ENCODE measurements at places on chromosomes 3 and 15.

- no peaks in the 10 kb centered on the region for H3K4me1 ChIP-seq
- no peak overlapping the region for H3K4me3 ChIP-seq
- no peak overlapping the region for H3K27ac ChIP-seq
- no peaks in the 10 kb centered on the region for H3K36me3 ChIP-seq
These were observed 573.0 kb downstream of the MECOM start for GRCh38 chr3:169090559-169090958.

GRCh38 chr15:90497376-90497775 is 32.3 kb upstream of the CRTC3 start:
- no peak overlapping the region for H3K4me3 ChIP-seq
- H3K27ac ChIP-seq, result no peak overlapping the region
- no peaks in the 10 kb centered on the region for H3K4me1 ChIP-seq

- DNase-seq, result no peak
- no peaks in the 10 kb centered on the region for H3K4me1 ChIP-seq
- no peaks in the 10 kb centered on the region for H3K27me3 ChIP-seq
- no peaks in the 10 kb centered on the region for H3K36me3 ChIP-seq
- no peak overlapping the region for H3K27ac ChIP-seq
These were observed 8.6 kb downstream of the GPX1 start for GRCh38 chr3:49349348-49350114.

DNA sequence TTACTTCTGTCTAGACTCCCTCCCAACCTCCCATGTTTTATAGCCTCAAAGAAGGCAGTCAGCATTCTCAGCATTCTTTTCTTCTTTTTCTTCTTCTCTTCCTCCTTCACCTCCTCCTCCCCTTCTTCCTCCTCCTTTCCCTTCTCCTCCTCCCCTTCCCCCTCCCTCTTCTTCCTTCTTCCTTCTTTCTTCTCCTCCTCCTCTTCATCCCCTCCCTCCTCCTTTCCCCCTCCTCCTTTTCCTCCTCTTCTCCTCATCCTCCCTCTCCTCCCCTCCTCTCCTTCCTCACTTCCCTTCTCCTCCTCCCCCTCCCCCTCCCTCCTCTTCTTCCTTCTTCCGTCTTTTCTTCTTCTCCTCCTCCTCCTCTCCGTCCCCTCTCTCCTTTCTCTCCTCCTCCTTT is 3.6 kb upstream of the LPCAT4 start:
- peaks cover 11% of the 10 kb centered on the region for H3K4me1 ChIP-seq
- no peak for DNase-seq
- H3K27ac ChIP-seq, result no peak overlapping the region
- no peaks in the 10 kb centered on the region for H3K36me3 ChIP-seq
- H3K27me3 ChIP-seq, result no peaks in the 10 kb centered on the region
- H3K4me3 ChIP-seq, result no peak overlapping the region

- H3K4me1 ChIP-seq, result peaks cover 36% of the 10 kb centered on the region
- H3K27ac ChIP-seq, result peak overlapping the region; percentile 73
- H3K4me3 ChIP-seq, result no peak overlapping the region
These were observed 954 bp upstream of the MAPKBP1 start for GRCh38 chr15:41773332-41773728.

- H3K4me3 ChIP-seq, result no peak overlapping the region
- H3K27me3 ChIP-seq, result no peaks in the 10 kb centered on the region
- no peaks in the 10 kb centered on the region for H3K36me3 ChIP-seq
These were observed 66.7 kb downstream of the BOC start for GRCh38 chr3:113277941-113278598.

DNA sequence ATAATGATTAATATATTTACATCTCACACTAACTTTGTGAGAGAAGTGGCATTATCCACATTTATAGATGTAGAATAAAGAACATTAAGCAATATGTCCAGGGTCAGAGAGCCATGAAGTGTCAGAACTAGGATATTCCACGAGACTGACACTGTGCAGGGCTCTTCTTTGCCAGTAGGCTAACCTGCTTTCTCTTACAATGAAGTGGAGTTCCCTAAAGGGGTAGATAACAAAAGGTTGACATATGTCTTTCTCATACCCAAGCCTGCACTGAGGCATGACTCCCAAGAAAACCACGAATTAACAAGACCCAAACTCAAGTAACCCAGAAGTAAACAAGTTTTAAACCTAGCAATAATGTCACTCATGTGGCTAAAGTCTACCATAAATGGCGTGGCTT is 191.5 kb upstream of the SLC2A2 start:
- no peak for DNase-seq
- H3K27ac ChIP-seq, result no peak overlapping the region
- H3K4me3 ChIP-seq, result no peak overlapping the region
- no peaks in the 10 kb centered on the region for H3K4me1 ChIP-seq
- no peaks in the 10 kb centered on the region for H3K36me3 ChIP-seq

DNA sequence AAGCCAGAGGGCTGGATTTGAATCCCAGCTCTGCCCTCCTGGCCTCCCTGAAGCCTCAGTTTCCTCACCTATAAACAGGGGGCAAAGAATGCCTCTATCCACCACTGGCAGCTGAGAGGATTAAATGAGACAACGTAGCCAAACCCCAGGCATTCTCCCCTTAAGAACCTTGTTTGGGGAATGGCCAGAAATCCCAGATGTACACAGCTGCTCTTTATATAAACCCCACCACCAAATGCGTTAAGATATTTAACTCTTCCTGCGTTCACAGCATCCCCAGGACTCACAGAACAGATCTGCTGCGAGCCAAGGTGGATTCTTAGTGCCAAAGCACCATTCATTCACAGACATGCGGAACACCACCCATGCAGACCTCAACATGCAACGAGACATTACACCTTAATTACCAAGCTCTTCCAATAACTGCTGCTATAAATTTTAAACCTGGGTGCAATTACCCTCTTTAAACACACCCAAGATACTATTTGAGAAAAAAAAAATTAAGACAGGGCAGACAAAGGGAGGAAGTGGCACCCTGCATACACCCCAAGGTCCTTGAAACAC is 5.2 kb downstream of the TLE3 start:
- no peaks in the 10 kb centered on the region for H3K27me3 ChIP-seq
- peaks cover 53% of the 10 kb centered on the region for H3K36me3 ChIP-seq
- H3K4me1 ChIP-seq, result peaks cover 48% of the 10 kb centered on the region
- DNase-seq, result no peak

DNA sequence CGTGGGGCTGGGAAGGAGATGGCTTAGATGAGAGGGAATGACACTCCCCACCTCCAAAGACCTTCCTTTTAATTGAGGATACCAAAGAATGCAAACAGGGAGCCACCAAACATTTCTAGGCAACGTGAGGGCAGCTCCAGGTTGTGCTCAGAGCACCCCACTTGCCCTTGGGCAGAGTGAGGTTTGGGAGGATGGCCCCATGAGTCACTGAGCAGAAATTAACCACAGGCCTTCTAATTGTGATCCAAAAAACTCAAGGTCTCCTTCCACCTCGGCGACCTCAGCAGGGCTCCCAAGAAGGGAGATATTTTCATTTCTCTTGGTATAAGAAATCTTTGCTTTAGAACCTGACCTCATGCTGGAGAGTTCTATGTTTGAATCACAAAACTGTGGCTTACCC is 305.0 kb upstream of the TPM1 start:
- DNase-seq, result no peak
- H3K36me3 ChIP-seq, result no peaks in the 10 kb centered on the region
- no peak overlapping the region for H3K27ac ChIP-seq
- H3K4me3 ChIP-seq, result no peak overlapping the region
- H3K4me1 ChIP-seq, result no peaks in the 10 kb centered on the region

- DNase-seq, result no peak
- H3K36me3 ChIP-seq, result no peaks in the 10 kb centered on the region
These were observed 204.9 kb upstream of the LINGO1 start for GRCh38 chr15:77837649-77838025.
